Stimulated activated CD4-positive, alpha-beta T cell treated with anti-CD3 and anti-CD28 coated beads, Interleukin-1b, Interleukin-23, amount 100 ng/mL, for 48 hours (primary cell): ENCODE measurements at places on chromosomes 7 and 10.

DNA sequence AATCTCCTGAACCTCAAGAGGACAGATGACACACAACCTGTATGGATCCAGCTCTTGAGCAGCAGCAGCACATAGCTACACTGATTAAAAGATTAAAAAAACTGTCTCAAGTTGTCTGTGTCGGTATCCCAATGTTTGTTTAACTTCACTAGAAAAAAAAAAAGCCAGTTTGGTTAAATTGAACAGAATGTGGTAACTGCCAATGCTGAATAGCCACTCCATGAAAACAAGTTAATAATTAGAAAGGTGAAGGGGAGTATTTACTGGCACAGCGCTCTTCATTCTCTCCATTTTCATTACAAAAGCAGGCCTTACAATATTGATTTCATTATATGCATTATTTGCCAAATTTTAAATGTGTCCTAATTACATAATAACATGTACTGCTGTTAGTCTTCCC, 47.6 kb downstream of the GDI2 start:
- DNase-seq = no peak

DNA sequence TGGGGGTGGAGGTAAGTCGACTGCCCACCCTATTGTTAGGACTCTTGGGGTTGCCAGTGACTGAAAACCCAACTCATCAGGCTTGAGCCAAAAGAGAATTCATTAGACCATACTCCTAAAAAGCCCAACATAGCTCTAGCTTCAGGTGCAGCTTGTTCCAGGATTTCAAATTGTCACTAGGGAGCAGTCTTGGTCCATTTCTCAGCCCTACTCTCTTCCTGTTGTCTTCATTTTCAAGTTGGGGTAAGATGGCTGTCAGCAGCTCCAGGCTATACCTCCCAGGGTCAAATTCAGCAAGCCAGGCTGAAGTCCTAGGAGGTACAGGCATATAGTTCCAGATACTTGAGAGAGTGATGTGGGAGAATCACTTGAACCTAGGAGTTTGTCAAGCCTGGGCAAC, 14.9 kb upstream of the COL13A1 start:
- DNase-seq = no peak

- no peak for DNase-seq
These were observed 28.0 kb upstream of the PPIF start for GRCh38 chr10:79319115-79319771.

DNA sequence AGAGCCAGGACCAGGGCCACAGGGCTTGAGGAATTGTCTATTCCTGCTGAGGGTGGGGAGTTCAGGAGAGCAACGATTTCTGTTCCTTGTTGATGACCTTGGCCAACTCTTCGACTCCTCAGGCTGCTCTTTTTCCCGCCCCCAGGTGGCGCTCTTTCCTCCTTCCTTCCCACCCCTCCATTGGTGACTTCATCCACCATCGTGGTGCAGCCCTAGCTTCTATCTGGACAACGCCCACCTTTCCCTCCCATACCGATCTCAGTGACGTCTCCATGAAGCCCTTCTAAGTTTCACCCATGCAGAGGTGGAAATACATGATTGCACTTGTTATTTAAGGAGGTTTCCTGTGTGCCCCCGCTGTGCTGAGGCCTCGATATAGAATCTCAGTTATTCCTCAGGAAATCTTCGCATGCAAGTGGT, 22.1 kb upstream of the CARD11 start:
- DNase-seq = peak; percentile 68

DNA sequence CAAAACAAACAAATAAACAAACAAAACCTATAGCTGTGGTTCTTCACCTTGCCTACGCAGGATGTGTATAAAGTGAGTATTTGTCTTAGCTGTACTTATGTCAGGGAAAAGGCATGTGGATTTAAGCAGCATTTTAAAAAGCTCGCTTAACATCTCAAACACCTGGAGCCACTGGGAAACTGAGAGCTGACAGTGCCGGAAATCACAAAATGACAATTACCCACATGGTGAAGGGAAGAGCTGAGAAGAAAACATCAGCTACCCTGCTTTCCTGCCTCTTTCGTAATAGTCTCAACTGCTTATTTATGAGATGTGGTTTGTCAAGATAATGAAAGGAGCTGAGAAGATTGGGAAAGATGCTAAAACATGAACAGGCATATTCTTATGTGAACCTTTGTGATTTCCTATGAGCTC, 31.1 kb upstream of the MSMB start:
- DNase-seq = no peak

- no peak for DNase-seq
These were observed 101.4 kb downstream of the MICU1 start for GRCh38 chr10:72524489-72524888.

GRCh38 chr10:116917481-116917880, 68.2 kb downstream of the ENO4 start:
- DNase-seq = no peak

- no peak for DNase-seq
These were observed 803.0 kb downstream of the GRM8 start for GRCh38 chr7:126449611-126450268.

GRCh38 chr10:20748551-20748950, 148.6 kb downstream of the NEBL start:
- no peak for DNase-seq

GRCh38 chr10:17212802-17213221, 11.3 kb upstream of the TRDMT1 start:
- DNase-seq = no peak

GRCh38 chr7:106866298-106867281, 1.5 kb downstream of the PIK3CG start:
- DNase-seq = peak; percentile 21

GRCh38 chr10:10223131-10223530, 794.5 kb upstream of the CELF2 start:
- no peak for DNase-seq

DNA sequence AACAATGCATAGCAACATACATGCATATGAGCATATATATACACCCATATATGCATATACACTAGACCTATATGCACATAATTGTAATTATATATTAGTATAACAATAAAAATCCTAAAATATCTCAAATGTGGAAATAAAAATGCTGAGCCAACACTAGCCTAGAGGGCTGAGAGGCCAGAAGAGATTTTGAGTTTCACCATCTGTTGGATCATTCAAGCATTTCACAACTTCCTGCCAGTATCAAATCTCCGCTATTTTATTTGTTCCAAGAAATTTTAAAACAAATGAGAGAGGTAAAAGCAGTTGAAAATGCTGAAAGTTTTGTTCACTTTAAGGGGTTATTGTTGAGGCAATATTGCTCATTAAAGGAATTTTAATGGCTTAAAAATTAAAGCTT, 187.0 kb downstream of the PCDH15 start:
- DNase-seq = no peak

DNA sequence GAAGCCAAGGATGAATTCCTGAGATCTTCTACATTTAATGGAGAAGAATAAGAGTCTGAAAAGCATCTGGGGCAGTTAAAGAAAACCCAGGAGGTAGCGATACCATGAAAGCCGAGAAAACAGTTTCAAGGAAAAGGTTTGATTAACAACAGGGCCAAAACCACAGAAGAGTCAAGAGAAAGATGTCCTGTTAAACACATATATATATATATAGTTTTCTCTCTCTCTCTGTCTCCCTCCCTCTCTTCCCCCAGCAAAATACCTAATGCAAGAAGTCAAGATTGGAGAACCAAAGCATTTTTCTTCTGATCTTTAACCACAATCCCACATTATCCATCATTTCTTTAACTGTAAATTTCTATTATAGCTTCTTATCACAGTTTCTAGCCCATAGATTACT, 261.4 kb downstream of the SNX13 start:
- DNase-seq = no peak

DNA sequence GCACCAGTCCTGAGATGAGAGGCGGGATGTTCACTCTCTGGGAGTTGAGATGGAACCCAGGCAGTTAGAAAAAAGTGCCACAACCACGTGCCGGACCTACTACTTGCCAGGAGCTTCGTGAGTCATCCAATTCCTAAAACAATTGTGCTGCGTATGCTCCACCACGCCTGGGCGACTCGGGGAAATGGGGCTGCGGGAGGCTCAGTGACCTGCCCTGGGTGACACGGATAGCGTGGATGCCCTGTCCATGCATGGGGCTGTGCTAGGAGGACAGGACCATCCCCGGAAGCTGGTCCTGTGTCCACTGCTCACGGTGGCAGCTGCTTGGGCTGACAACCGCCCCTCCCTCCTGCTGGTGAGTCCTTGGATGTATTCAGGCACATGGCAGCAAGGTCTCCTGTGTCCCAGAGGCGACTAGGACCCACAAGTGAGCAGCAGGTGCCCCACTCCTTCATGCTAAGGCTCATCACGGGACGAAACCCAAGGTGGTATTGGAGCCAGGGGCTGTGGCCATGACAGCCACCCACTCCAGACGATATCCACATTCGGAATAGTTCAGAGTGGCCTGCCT, 90.4 kb downstream of the BMS1 start:
- DNase-seq = no peak

DNA sequence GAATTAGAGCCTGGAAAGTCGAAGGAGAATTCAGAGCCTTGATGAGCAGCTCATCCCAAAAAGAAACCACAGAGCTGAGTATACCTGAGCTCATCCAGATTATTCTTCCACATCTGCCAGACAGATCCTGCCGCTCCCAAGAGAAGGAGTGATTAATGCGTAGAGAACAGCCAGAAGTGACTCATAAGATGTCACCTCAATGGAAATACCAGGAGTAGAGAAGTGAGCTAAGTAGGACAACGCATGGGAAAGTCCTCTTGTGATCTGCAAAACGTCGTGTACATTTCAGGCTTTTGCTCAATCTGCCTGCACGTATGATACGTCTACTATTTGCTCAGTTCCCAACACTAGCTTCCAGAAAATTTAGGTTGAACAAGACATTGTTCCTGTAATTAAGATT, 230.5 kb upstream of the AUTS2 start:
- no peak for DNase-seq

- DNase-seq = no peak
These were observed 13.2 kb downstream of the MRPS33 start for GRCh38 chr7:141001546-141001945.

DNA sequence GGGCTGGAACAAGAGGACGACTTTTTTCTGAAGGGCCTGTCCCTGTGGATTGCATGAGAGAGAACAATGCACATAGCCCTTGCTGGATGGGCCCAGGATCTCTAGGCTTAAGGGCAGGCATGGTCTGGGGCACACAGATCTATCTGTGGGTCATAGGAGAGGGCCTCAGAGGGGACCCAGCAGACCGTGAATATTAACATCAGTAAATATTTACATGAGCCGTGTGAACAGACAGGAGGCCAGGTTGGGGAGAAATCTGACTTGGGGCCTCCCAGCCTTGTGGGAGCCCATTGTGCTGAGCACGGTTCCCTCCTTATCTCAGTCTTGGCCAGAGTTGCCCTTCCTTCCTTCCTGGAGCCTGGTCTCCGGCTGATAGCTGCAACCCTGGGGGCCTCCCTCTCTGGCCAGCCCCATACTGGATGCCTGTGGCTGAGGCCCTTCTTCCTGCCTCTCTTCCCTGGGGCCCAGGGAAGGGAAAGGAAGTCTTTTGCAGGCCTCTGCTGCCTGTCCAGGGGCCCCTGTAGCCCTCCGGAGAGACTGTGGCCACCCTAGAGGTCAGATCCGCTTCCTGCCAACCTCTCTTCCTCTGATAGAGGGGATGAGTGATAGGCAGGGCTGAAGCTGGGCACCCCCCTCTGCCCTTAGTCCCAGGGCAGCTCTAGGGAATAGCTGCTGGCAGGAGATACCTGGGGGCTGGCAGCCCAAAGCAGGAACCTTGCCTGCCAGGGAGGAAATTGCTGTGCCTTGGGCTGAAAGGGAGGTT, 44.5 kb upstream of the TRIM8 start:
- no peak for DNase-seq
